ENCODE measurements at places on chromosomes 7 and 10.
A peak's percentile ranks its signal among the peaks of the same experiment; 100 is the strongest.

DNA sequence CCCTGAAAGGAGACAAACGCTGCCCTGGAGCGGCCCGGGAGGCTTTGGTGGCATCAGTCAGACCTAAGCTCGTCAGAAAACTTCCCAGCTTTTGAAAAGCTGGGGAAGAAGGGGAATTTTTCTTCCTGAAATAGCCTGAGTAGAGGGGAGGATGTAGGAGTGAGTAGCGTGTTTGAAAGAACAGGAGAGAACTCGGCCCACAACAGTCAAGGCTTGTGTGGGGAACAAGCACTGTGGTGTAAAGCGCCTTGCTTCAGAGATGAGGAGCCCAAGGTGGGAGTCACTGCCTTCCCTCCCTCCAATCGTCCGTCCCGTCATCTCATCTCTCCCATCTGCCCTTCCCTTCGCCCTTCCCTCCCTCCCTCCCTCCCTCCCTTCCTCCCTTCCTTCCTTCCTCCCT lies 273.3 kb downstream of the CAMK1D start:
- no peak for DNase-seq

DNA sequence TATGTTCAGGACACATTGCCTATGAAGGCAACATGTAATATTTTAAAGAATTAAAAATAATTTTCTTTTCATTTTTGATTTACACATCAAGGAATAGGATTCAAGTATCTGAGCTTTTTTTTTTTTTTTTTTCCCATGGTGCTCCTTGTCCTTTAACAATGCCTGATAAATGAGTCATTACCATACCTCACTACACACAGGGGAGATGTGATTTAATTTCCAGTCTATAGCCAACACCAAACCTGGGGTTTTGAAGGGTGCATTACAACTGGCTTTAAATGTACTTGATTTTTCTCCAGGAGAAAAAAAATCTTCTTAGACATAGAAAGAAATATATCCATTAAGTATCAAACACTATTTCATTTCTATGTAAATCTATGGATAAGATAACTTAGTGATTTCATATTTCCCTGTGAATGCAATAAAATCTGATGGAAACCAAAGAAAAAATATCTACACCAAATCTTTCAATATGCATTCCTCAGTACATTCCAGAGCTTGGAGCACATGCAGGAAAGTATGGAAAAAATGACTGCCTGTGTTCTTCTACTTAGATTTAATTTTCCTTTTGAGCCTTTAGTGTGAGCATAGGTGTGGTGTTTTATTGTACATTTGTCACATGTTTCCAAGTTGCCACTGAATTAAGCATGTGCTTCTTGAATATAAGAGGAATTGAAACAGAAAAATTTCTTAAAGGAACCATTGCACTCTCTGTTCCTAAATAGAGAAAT lies 204.8 kb upstream of the MEOX2 start:
- DNase-seq, result peak; percentile 79

- no peak for DNase-seq
Measured at GRCh38 chr7:100968031-100968430, 1.3 kb upstream of the MUC12 start.

- DNase-seq, result no peak
Measured at GRCh38 chr10:50574305-50574704, 49.5 kb downstream of the SGMS1 start.

DNA sequence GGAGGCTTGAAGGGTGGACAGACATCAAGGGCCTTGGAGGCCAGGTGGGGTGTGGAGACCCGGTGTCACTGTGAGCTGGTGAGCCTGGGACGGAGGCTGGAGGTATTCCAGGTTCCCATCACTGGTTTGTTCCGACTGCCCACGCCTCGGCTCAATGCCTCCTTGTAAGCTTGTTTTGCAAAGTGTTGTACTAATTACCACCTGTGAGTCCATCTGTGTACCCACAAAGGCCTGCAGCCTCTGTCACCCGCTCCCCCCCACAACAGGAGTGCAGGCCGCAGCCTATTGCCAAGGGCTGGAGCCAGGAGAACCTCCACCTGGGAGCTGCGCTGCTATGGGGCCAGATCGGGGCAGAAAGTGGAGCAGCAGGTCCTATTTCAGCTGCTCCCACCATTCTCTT lies 521.8 kb upstream of the DPP6 start:
- DNase-seq, result no peak

- no peak for DNase-seq
Measured at GRCh38 chr7:7220821-7221220, 38.5 kb downstream of the C1GALT1 start.

All from fibroblast of skin of abdomen (primary cell).